Right ventricle myocardium superior (tissue), 1 donor: ENCODE measurements at places on chromosomes 6 and 20. TPM values are rescaled to one million over a fixed set of nuclear protein-coding genes. Genes with fewer than 3 reads are reported as not detected.

- no peak for DNase-seq
Measured at GRCh38 chr6:34063651-34064050, 82.2 kb downstream of the GRM4 start.

- peak; percentile 47 for DNase-seq
Measured at GRCh38 chr6:11392778-11393507, 144.6 kb upstream of the TMEM170B start.

DNA sequence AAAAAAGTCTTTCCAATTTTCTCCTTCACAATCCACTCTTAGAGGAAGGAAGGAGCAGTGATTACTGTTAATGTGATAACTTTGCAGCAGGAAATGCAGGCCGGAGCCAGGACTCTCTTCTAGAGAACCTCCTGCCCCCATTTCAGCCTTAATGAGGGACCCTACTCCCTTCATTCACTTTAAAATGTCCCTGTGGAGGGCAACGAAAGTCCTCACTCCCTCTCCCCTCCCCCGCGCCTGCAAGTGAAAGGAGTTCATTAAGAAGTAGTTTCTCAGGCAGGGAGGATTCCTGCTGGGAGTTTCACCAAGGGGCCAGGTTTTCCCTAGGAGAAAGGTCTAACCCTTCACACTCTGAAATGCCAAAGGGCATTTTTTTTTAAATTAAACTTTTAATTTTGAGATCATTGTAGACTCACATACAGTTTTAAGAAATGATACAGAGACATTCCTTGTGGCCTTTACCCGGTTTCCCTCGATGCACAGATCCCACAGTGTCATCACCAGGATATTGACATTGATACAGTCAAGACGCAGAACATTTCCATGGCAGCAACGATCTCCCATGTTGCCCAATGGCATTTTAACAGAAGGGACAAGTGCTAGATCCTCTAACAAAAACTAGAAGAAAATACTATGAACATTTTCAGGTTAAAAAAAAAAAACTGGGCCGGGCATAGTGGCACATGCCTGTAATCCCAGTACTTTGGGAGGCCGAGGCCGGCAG, 6.8 kb upstream of the COMMD7 start:
- DNase-seq = no peak

DNA sequence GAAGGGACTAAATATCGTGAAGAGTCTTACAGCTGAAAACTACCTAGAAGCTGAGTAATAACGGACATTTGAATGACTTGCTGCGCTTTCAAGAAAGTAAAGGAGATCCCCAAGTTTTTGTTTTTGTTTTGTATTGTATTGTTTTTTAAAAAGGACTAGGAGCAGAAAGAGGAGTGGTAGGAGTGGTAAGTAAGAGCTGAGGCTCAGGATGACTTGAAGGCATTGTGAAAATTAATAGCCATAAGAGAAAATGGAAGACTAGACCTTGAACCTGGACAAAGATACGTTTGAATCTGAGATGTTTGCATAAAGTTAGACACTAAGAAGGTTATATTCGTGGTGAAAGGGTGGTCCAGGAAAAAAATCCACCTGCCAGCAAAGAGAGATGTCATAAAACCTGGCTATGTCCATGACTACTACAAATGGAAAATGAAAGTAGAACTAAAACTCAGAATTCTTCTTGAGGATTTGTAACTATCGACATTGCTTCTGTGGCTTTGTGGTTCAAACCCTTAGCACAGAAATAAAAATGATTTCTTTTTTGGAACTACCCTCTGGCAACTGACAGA, 824.8 kb upstream of the FLRT3 start:
- DNase-seq = no peak

- DNase-seq = no peak
Measured at GRCh38 chr20:13322621-13323020, 101.5 kb downstream of the ISM1 start.

DNA sequence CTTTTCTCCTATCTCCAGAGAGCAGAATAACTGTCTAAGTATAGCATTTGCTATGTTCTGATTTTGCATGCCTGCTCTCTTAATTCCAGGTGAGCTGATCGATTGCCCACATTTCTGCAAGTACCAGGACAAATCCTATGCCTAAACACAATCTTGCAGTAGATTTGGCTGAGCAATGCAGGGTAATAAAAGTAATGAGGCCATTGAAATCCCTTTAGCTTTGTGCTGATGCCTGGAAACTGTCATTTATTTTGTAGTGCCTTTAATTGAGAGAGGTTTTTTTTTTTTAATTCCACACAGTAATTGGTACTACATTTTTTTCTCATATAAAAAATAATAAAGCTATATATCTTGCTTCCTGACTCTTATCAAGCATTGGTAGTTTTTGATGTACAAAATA, 252.3 kb downstream of the NKAIN2 start:
- no peak for DNase-seq

SDHAF4 gene
- total RNA-seq = 17.8 TPM

ZBTB12 gene
- total RNA-seq = 3.1 TPM

DNA sequence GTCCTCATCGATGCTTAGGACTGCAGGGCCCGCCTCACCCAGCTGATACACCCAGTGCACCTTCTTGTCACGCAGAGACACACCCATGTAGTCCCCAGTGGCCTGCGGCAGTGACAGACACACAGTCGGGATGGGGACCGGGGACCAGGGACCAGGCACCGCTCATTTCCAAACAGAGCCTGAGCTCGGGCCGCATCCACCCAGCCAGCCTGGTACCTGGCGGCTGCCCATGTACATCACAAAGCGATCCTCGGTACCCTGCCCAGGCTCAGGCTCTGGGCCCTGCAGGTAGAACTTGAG, 11.5 kb downstream of the ADRM1 start:
- no peak for DNase-seq

THBS2 gene
- total RNA-seq = 8.6 TPM

- no peak for DNase-seq
Measured at GRCh38 chr6:161545741-161546140, 271.9 kb upstream of the AGPAT4 start.

DNA sequence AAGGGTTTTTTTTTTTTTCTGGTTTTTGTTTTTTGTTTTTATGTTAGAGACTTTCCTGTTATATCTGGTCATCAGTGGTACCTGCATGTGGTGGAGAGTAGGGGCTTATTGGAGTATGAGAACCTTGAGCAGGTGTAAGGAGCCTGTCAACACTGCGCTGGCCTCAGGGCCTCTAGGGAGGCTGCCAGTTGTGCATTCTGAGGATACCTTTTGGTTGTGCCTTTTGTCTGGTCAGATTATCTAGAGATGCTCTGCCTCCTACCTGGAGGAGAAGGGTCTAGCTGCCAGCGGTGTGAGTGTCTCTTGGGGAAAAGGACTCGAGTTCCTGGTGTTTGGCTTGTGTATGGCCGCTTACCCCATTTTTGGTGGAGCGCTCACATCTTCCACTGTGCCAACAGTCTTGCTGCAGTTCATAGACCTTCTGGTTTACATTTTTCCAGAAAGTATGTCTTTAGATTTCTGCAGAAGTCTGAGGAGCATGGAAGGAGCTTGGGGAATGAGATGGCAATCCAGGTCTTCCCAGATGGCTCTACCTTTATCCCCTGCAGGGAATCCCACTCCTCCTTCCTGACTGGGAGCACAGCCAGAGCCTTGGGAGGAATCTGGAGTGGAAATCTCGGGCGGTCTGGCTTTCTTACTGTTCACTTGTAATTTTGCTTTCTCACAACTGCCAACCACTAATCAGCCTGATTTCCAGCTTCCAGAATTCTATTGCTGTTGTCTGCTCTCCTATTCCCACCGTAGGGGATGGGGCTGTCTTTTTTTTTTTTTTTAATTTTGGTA, 49.9 kb downstream of the PTPN1 start:
- no peak for DNase-seq

DNA sequence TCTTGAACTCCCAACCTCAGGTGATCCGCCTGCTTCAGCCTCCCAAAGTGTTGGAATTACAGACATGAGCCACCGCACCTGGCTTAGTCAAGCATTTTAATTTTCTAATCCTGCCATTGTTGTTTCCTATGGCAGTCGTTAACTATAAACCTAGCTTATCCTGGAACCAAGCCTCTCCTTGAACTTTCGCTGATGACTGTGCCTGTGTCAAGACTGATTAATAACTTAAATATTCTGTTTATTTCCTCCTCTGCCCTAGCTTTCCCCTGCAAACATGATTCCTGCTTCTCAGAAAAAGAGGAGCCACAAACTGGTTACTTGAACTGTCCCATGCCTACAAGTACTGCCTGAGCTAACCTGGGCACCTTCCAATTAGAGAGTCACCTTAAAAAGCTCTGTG, 1.5 kb downstream of the VNN1 start:
- no peak for DNase-seq

DNA sequence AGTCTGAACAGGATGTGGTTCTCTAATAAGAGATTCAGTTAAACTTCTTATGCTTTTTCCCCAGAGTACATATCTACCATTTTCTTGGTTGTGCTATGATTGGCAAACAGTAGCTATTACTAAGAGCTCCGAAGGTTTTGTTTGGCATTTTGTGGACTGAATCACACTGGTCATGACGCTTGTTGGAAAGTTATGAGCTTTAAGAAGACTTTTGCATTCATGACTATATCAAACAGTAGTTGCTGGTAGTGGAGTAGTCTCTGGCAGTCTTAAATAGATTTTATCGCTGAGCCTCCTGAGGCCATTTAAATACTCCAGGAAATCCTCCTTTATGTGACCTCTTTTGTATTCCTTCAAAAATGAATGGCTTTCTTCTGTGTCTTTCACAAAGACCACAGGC, 40.8 kb downstream of the CCDC170 start:
- no peak for DNase-seq

- no peak for DNase-seq
Measured at GRCh38 chr6:163023700-163024099, 295.9 kb downstream of the PACRG start.

KHDRBS2 gene
- total RNA-seq = not detected

ROMO1 gene
- 198 TPM for total RNA-seq

- DNase-seq = no peak
Measured at GRCh38 chr20:59246691-59247400, 53.6 kb upstream of the EDN3 start.

DNA sequence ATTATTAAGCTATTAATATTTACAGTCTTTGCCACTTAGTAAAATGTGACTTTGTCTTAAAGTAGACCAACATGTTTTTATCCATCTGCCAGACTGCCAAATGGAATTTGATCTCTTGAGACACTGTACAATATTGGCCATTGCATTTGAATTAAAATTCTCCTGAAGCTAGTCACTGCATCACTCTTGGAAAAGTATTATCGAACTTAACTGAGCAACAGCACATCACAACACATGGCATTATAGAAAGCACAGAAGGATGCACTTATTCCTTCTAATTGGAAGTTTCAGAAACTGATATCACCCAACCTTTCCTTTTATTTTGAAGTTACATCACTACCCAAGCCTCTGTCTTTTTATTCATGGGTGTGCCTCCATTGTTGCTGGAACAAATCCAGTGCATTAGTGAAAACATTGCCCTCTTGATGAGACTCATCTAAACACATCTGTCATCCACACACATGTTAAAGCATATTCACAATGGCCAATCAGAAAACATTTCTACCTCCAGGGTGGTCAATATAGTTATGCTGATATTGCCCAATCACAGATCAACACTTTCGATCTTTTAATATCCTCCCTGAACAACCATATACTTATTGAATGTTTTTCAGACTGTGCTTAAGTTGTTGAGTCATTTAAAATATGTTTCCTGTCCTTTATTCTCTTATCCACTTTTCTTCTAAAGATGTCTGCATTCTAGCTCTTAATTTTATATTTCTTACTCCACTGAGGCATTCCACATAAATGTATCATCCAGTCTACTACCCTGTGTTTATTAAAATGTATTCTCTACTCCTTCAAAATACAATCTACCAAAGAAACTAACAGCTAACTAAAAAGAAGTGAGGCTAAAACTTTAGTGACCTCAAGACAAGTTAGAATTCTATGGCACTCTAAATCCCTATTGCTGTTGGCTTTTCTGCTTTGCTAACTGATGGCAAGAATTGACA, 535.0 kb downstream of the RFPL4B start:
- DNase-seq = no peak

DNA sequence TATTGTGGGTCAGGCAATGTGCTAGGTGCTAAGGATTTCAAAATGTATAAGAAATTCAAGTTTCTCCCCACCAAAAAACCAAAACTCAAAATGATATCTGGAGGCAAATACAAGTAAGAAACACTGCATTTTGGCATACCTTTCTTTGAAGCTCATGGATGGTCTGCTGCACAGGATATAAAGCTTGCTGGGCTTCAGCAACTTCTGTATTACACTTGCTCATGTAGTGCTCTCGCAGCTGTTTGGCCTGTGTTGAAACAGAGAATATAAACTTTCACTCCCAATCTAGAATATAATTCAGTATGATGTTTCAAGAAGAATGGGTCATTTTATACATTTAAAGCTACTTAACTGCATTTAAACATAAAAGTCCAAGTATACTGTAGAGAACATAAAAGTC, 39.6 kb downstream of the SHPRH start:
- DNase-seq = no peak

GRCh38 chr6:33658982-33659689, 38.0 kb downstream of the ITPR3 start:
- DNase-seq = no peak

DNA sequence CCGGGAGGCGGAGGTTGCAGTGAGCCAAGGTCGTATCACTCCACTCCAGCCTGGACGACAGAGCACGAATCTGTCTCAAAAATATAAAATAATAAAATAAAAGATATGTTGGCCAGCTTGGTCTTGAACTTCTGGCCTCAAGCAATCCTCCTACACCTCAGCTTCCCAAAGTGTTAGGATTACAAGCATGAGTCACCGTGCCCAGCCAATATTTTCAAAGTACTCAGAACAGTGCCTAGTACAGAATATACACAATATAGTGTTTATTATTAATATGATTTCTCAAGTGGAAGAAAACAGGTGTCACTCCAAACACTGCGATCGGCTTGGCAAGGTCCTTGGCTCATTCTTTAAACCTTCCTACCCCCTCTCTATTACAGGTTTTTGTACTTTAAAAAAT, 3.1 kb downstream of the FAM210B start:
- no peak for DNase-seq

DNA sequence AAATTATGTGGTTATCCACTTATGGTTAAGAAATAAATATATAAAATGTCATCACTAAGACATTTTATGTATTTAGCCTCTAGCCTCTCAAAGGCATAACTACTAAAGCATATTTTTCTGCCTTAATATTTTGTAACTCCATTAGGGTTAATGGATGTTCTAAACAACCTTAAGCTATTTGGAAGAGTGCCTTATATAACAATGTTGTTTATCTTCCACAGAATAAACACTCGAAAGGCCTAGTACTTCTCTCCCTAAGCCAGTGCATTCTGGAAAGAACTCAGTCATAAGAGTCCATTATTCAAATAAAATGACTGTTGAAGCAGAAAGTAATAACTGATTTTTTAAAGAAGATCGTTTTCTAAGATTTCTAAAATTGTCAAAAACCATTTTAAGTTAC, 15.0 kb upstream of the PRIM2 start:
- DNase-seq = no peak

GRCh38 chr20:38875175-38875993, 50.8 kb upstream of the FAM83D start:
- no peak for DNase-seq

TP53RK gene
- 5.0 TPM for total RNA-seq

DNA sequence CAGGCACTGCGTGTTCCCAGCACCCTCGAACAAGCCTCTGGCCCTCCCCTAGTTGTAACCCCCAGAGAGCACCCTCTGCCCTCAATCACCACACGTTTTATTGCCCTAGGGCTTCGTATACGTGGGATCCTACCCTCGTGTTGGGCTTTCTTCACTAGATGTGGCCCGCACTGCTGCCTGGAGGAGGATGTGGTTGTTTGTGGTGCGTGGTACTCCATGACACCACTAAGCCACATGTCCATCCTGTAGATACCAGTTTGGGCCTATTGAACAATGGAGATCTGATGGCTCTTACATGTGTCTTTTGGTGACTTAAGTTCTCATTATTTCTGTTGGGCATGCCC, 17.0 kb downstream of the SLC2A4RG start:
- DNase-seq = no peak
